Non-pigmented ciliary epithelial cell (primary cell): ENCODE measurements at places on chromosomes 4 and X.

DNA sequence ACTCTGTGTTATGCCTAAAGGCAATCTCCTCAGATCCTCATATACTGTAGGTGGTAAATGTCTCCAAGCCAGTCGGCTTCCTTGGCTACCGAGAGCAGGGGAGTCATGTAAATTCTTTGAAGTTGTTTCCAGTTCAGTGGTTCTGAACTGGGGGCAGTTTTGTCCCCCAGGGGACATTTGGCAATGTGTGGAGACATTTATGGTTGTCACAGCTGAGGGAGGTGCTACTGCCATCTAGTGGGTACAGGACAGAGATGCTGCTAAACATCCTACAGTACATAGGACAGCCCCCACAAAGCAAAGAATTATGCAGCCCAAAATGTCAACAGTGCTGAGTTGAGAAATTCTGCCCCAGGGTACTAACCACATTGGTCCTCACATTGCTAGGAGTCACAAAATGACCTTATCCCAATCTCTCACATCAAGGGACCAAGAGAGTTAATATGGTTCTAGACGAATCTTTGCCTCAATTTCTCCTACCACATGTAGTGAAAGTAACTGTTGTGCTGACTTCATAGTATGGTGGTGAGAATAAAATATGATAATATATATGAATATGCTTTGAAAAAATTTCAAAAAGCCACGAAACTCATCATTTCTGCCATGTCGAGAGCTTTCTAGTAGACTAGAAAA lies 104.4 kb upstream of the ARHGAP24 start:
- no peak for DNase-seq

DNA sequence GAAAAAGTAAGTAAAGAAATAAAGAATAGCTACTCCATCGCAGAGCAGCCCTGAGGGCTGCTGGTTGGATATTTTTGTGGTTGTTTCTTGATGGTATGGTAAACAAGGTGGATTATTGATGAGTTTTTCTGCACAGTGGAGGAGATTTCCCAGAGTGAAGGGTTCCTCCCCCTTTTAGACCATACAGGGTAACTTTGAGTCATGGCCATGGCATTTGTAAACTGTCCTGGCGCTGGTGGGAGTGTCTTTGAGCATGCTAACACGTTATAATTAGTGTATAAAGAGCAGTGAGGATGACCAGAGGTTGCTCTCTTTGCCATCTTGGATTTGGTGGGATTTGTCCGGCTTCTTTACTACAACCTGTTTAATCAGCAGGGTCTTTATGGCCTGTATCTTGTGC lies 128.2 kb downstream of the ASMT start:
- DNase-seq, result no peak

GRCh38 chrX:34879346-34879745 lies 63.2 kb upstream of the FAM47B start:
- DNase-seq, result no peak

DNA sequence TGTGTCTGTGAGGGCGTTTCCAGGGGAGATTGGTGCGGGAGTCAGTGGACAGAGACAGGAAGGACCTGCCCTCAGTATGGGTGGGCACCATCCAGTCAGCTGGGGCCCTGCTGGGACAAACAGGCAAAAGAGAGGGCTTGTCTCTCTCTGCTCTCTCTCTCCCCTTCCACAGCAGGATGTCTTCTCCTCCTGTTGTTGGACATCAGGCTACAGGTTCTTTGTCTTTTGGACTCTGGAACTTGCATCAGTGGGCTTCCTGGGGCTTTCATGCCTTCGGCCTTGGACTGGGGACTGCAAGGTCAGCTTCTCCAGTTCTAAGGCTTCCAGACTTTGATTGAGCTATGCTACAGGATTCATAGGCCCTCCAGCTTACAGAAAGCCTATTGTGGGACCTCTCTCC lies 59.6 kb downstream of the ADGRA3 start:
- no peak for DNase-seq
